ENCODE measurements at places on chromosomes 6 and 20. TPM values are rescaled to one million over a fixed set of nuclear protein-coding genes. Genes with fewer than 3 reads are reported as not detected.

The GRM4 gene
- polyA plus RNA-seq = not detected

The BCL2L1 gene
- 132 TPM for polyA plus RNA-seq

The METTL24 gene
- 1.4 TPM for polyA plus RNA-seq

The OR12D3 gene
- not detected for polyA plus RNA-seq

The MOG gene
- polyA plus RNA-seq = not detected

The BPIFB1 gene
- not detected for polyA plus RNA-seq

The GJA10 gene
- not detected for polyA plus RNA-seq

The CPNE5 gene
- polyA plus RNA-seq = 3.7 TPM

The XKR7 gene
- not detected for polyA plus RNA-seq

The RFX6 gene
- not detected for polyA plus RNA-seq

The PDYN gene
- polyA plus RNA-seq = not detected

The HCK gene
- polyA plus RNA-seq = 3.9 TPM

GRCh38 chr6:166615059-166615770, 11.8 kb downstream of the RPS6KA2 start:
- no peak for DNase-seq

- no peak for DNase-seq
These were observed 95.3 kb downstream of the MDGA1 start for GRCh38 chr6:37602346-37602745.

GRCh38 chr6:30447237-30447636, 42.1 kb upstream of the HLA-E start:
- DNase-seq = no peak

DNA sequence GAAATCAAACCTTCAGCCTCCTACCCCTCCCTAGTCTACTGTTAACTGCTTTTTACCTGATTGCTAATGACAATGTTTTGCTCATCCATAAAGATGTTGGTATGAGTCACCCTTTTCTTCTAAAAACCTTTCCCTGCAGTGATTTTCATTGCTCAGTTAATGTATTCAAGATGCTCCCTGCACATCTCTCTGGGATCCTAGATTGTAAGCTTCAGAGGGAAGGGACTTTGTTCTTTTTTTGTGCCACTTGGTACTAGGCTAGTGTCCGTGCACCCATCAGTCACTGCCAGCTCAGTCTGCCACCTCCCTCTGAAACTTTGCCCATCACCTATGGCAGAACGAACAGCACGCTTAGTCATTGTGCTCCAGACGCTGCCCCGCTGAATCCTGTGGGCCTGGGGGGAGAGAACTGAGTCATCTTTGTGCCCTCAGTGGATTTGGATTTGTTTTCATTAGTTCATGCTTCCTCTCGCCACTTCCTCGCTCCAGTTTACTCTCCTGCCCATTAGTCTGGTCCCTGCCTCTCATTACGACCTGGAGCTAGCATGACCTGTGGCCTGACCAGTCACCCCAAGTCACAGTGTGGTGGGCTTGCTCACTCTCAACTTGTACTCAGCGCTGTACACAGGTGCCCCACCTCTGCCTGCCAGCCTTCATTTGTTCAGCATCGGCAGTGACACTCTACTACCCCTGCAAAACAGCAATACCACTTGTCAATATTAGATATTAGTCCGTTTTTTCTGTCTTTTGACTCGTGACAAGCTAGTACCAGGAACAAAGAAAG, 78.0 kb upstream of the TMEM181 start:
- DNase-seq = no peak

DNA sequence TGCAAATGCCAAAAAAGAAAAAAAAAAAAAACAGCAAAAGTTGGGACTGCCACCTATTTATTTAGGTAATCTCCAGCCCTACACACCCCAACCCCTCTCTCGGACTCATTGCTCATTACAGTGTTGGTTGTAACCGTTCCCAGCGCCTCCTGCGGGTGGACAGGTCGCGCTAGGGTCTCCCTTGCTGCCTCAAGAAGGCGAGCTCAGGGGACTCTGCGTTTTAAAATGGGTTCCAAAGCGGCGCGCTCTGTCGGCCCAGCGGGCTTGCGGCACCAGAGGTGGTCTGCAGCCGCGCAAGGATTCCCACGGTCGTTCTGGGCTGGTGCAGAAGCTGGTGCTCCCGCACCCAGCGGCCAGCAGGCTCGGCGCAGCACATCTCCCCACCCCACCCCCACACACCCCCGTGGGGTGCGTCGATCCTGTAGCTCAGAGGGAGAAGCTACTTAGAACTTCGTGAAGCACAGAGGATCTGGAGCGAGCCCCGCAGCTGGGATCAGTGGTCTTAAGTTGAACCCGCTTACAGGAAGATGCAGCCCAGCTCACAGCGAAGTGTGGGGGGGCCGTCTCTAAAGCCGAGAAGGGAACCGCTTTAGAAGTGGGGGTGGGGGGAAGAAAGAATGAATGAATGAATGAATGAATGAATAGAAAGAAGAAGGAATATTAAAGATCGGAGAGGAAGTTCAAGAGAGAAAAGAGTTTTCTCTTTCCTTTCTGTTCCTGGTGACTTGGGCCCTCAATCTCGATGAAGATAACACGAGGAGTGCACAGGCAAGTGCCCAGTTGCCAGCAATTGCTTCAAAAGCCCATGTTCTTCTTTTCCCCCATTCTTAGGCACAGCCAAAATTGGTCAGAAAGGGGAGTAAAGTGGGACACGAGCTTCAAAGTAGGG, 780 bp downstream of the TFAP2A start:
- peak; percentile 51 for DNase-seq

DNA sequence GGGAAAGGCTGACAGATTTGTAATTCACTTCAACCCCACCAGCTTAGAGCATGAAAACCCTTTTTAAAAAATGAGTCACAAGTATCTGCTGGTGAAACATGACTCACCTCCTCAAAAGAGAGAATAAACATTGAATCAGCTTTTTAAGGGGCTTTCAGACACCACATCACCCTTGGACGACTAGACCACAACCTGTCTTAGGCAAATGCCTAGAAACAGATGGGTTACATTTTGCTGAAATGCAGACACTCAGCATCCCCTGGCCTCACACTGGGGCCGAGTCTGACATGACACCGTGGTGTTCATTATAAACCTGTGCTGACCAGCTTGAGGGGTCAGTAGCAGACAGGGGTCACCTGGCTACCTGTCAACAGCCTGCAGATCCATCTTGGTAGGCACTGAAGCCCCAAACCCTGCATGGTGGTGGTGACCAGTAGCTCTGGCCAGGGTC, 175.3 kb upstream of the CST7 start:
- no peak for DNase-seq

GRCh38 chr20:16000112-16000511, 573.1 kb downstream of the KIF16B start:
- DNase-seq = no peak

DNA sequence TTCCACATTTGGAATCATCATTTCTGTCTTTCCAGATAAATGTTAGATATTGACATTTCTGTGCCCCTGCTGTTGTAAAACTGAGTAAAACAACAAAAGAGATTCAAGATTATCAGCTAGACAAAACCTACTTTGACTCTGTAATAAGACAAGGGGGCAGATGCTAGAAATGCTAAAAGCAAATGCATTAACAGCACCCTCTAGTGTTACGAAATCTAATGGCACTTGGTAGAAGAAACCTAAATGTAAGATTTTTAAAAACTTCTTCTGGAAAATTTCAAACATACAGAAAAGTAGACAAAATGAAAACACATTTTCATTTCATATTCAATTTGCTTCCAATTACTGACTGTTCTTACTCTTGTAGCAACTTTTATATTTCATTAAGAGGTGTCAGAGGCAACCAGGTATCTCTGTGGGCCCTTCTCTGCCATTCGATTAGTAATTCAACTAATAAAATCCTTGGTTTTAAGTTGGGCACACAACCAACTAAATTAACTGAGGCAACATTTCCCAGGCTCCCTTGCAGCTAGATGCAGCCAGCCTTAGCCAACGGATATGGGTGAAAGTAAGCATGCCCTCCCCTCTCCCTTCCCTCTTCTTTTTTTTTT, 45.0 kb downstream of the SLC23A2 start:
- DNase-seq = no peak

DNA sequence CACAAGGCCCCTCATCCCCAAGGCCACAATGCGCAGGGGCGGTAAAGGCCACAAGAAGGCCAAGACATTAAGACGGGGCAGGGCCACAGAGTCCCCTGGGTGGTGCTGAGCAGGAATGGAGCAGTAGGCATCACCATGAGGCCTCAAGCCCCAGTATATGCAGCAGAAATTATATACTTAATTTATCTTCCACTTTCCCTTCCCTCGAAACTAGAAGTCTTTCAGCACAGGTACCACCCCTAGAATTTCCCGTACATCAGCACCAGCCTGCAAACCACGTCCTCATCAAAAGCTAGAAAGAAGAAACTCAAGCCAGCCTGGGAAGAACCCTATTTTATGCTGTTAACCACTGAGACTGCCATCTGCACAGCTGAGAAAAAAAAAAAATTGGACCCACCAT, 89.4 kb downstream of the PLG start:
- DNase-seq = no peak

DNA sequence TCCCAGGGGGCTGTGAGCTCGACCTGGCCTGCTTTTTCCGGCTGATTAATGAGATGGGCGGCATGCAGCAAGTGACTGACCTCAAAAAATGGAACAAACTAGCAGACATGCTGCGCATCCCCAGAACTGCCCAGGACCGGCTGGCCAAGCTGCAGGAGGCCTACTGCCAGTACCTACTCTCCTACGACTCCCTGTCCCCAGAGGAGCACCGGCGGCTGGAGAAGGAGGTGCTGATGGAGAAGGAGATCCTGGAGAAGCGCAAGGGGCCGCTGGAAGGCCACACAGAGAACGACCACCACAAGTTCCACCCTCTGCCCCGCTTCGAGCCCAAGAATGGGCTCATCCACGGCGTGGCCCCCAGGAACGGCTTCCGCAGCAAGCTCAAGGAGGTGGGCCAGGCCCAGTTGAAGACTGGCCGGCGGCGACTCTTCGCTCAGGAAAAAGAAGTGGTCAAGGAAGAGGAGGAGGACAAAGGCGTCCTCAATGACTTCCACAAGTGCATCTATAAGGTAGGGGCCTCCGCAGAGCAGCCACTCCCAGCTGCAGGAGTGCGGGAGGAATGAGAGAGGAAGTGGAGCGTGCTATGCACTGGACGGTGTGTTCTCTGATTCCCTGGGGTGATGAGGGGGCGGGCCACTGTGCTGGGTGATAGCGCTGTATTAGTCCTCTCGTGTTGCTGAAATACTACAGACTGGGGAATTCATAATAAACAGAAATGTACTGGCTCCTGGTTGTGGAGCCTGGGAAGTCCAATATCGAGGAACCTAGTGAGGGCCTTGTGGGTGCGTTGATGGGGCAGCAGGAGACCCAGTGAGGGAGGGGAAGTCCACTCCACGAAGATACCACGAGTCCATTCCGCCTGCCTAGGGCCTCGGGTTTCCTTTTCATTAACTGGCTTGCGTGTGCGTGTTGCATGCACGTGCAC, 161.7 kb downstream of the DTNBP1 start:
- peak; percentile 67 for DNase-seq

DNA sequence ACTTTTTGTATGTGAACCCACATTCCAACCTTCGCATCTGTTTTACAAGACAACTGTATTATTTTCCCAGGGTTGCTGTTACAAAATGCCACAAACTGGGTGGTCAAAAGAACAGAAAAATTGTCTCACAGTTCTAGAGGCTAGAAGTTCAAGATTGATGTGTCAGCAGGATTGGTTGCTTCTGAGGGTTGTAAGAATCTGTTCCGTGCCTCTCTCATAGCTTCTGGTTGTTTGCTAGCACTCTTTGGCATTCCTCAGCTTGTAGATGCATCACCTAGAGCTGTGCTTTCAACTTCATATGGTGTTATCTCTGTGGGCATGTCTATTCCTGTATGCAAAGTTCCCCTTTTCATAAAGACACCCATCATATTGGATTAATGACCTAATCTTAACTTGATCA, 1067.2 kb downstream of the EPHA7 start:
- no peak for DNase-seq

GRCh38 chr20:38209054-38209675, 44.1 kb upstream of the TGM2 start:
- DNase-seq = peak; percentile 81

- no peak for DNase-seq
These were observed 8.8 kb downstream of the TRIM27 start for GRCh38 chr6:28914941-28915340.

DNA sequence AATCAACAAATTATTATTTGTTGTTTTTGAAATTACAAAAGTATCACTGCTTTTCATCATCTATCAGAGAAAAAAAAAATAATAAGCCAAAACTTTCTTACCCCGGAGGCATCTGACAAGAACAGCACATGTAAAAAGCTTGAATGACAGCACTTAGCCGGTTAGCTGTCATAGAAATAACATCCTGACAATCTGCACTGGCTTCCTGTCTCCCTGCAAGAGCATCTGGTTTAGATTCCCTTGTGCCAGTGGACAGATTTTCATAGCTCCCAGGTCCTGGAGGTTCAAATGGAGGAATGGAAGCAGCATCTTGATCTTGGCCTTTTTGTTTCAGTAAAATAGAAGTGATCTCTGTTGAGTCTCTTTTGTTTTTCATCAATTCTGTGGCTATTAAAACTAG, 74.8 kb downstream of the HACE1 start:
- no peak for DNase-seq

DNA sequence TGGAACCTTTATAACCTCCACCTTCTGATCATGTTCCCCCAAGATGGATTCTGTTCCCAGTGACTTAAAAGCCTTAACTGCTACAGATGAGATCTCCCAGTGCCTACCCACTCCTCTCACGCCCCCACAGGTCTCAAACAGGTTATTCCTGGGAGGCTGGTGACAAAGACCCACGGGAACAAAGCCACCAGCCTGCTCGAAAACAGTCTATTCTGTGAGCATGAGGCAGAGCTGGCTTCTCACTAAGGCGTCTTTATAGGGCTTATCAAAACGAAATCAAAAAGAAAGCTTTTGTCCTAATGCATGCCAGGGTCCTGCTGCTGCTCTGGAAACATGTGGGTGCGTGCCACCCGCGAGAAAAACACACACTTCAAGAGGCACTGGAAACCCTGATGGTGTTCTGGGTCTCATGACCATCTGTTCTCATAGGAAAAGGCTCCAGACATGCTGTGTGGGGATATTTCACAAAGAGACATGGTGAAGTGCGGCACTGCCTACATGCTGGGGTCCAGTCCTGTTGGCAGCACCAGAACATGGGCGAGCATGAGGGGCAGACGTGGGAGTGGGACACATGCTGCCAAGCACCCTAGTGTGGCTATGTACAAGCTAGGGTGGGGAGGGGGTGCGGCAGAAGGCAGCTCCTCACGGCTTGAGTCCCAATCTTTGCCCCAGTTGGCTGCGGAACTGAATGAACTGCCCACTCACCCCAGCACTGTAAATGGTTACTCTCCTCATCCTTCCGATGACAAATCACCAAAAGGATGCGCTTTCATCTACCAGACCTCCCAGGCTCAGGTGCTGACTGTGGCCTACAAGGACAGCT, 2.1 kb downstream of the FKBP1A start:
- DNase-seq = no peak

GRCh38 chr6:32761072-32761471, 2.3 kb downstream of the HLA-DQB2 start:
- DNase-seq = no peak

- no peak for DNase-seq
These were observed 8.2 kb downstream of the BACH2 start for GRCh38 chr6:90288404-90288803.

- DNase-seq = no peak
These were observed 74.5 kb upstream of the FAM8A1 start for GRCh38 chr6:17525637-17526036.

GRCh38 chr6:87690441-87690840, 11.6 kb downstream of the AKIRIN2 start:
- DNase-seq = no peak

- no peak for DNase-seq
These were observed 315.1 kb downstream of the HDGFL1 start for GRCh38 chr6:22884456-22884855.

All from kidney (tissue), 22 donors.